ENCODE measurements at places on chromosomes 13 and 19.

DNA sequence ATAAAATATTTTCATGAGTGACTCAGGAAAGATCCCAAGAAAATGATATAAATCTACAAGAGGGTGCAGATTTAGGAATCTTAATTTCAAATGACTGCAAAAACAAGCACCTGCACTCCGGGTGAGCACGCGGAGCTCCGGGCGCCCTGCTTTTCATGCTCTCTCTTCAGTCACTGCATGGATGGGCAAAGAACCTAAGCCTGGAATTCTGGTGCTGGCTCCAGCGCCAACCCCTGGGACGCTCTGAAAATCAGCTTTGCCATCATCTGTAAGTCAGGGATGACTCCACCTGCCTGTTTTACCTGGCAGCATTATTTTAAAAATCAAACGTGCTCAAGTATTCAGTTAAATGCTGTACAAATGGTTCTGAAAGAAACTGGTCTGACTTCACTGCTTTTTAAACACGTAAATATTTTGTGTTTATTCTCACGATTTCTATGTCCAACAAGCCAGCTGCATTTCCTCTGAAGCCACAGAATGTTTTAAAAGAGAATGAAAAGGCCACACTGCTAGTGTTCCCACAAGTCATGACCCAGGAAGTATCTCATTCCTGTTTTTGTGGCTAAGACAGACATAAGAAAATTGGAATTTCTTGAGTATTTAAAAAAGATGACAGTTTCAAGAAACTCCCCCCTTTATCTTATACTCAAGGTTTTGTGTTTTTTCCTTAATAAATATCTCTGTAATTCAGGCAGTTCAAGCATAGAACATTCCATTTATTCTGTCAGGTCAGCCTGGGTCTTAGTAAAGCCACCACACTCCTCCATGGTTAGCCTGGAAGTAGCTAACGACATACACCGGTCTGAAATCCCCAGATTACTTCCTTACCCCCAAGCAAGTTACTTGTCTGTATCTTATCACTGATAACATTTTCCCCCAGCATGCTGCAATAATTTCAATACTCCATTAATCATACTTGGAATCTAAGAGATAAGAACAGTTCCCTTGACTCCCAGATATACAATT, 81.1 kb downstream of the COL4A1 start:
- no peak for DNase-seq

DNA sequence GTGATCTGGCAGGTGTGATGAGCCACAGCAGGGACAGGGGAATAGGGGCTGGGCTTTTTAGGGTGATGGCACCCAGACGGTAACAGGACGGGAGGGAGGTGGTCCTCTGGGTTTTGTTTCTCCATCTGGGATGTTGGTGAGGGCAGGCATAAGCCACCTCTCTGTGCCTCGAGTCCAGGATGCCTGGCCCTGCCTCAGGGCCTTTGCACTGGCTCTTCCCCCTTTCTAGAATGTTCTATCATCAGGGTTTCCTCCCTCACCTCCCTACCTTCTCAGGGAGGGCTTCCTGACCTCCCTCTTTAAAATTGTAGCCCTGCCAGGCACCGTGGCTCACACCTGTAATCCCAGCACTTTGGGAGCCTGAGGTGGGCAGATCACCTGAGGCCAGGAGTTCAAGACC, 6.6 kb downstream of the CERS4 start:
- DNase-seq = no peak

- DNase-seq = no peak
These were observed 70.5 kb downstream of the ZNF568 start for GRCh38 chr19:36986601-36987000.

GRCh38 chr19:15779756-15780476, 7.5 kb upstream of the OR10H5 start:
- no peak for DNase-seq

GRCh38 chr13:85406269-85406975, 392.8 kb downstream of the SLITRK6 start:
- no peak for DNase-seq

GRCh38 chr19:29752450-29753025, 37.5 kb upstream of the C19orf12 start:
- no peak for DNase-seq

DNA sequence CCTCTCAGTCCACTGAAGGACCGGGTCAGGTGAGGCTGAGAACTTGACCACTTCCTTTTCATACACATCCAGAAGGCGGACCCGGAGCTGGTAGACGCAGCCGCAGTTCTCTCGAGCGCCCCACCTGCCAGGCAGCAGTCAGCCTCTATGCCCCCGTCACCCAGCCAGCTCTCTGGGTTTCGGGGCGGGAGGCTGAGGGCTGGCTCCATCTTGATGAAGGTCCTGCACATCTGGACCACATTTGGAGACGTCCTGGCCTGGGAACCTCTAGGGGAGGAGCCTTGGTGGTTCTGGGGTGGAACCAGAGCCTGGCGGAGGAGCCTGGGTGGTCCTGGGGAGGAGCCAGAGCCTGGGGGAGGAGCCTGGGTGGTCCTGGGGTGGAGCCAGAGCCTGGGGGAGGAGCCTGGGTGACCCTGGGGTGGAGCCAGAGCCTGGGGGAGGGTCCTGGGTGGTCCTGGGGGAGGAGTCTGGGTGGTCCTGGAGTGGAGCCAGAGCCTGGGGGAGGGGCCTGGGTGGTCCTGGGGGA, 14.3 kb downstream of the MRPS12 start:
- DNase-seq = no peak

DNA sequence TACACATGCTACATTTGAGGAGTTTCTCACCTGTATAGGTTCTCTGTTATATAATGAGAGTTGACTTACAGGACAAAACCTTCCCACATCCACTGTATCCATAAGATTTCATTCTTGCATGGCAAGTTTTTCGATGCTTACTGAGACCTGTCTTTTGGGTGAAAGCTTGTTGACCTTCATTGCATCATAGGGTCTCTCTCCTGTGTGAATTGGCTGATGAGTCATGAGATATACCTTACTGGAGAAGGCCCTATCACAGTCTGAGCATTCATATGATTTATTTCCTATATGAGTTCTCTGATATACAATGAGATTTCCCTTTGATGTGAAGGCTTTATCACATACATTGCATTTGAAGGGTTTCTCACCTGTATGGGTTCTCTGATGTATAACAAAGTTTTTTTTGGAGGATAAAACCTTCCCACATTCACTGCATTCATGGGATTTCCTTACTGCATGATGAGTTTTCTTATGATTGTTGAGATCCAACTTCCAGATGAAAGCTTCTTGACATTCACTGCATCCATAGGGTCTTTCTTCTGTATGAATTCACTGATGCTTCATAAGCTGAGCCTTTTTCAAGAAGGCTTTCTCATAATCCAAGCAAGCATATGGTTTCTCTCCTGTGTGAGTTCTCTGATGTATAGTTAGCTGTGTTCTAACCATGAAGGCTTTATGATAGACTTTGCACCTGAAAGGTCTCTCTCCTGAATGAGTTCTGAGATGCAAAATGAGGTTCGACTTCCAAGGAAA, 25.7 kb downstream of the ZNF577 start:
- no peak for DNase-seq

- DNase-seq = no peak
These were observed 114.4 kb downstream of the RAB20 start for GRCh38 chr13:110447058-110447511.

DNA sequence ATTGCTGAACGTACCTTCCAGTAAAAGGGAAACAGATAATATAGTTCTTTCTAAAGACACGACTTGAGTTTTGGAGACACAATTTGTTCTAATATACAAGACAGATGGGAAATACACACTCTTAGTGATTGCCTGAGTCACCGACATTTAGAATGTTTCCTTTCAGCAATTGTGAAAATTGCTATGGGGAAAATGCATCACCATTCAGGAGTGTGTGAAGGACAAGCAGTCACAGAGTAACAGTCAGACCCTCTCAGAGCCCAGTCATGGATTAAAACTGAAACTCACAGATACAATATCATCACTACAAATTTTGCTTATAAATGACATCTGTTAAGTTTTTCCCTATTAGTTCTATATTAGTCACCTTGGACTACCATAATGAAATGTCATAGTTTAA, 286.1 kb downstream of the SPRY2 start:
- DNase-seq = no peak

- no peak for DNase-seq
These were observed 10.9 kb upstream of the CERS1 start for GRCh38 chr19:18906605-18907519.

DNA sequence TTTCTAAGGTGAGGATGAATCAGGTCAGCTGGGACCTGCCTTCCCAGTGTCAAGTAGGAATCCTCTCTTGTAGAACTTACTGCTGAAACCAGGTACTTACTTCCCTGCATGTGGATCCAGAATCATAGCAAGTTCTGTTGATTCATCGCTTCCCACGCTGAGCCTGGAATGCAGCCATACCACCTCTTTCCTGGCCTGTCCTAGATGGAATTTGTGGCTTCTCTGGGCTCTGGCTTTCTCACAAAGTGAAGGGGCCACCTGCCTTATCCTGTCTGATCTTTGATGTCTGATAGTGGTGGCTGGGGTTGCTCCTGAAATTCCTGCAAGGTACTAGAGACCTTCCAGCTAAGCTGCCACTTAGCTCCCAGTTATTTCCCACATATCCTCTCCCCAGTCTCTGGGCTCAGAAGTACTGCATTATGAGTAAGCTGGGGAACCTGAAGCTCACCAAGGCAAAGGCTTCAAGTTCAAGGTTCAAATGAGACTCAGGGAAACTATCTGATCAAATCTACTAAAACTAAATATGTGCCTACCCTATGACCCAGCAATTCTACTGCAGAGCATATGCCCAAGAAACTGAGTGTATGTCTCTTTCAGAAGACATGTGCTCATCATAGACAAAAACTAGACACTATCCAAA, 103.5 kb downstream of the SUCLA2 start:
- no peak for DNase-seq

GRCh38 chr19:53826876-53827275, 2.8 kb upstream of the NLRP12 start:
- DNase-seq = no peak

DNA sequence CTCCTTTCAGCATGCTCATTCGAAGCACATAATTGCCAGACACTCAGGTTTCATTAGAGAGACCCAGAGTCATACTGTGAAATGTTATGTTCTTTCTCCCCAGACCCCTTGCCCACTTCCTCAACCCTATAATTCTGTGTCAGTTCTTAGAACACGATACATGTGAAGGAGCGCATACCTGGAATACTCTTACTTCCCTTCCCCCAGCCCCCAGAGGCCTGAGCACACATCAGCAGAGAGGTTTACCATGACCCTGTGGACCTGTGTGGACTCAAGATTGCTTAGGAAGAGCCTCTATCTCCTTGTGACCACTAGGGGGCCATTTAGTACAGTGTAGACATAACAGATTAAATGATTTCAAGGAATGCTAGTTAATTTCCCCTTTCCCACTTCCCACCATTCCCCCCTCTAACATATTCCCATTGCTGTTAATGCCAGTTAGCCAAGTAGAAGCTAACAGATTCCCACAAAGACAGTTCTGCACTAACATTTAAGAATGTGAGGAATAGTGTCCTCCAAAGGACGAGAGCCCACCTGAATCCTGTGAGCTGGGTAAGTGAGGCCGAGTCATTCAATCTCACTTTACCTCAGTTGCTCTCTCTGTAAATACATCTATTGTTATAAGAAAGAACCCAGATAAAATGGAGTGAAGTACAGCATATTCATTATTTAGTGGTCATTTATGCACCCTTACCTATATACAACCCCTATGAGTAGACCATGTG, 154.2 kb upstream of the MAB21L1 start:
- DNase-seq = no peak

- no peak for DNase-seq
These were observed 40.9 kb upstream of the PSG9 start for GRCh38 chr19:43310221-43310620.

DNA sequence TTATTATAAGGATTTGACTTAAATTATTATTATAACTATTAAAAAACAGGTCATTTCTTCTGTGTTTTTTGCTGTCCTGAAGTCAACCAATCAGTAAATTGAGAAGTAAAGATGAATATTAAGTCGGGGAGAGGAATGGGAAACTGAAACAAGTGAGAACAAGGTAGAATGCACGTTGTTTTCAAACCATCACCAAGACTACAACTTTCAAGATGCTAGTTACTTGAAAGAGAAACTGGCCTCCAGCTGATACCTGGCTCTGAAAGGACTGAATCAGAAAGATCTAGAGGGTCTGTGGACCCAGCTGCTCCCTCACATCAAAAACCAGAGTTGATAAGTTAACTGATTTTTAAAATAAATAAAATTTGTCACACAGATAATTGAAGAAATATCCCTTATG, 1301.5 kb upstream of the ATXN8OS start:
- DNase-seq = no peak

DNA sequence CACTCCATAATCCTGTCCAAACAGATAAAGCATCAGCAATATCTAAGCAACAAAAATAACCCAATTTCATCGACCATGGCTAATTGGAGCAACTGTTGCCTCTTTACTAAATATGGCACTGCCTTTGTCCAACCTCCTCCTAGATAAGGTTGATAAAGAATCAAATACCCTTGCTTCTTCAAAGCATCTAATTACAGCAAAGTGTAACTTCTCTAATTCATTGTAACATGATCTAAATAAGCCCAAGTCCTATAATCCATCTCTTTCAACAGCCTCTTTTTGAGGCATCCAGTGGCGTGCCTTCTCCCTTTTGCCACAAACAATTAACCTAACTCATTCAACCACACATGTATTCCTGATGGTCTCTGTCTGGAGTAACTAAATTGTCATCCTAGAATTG, 81.7 kb upstream of the KLHL1 start:
- DNase-seq = no peak

- no peak for DNase-seq
These were observed 1921.9 kb downstream of the OLFM4 start for GRCh38 chr13:54950546-54950945.

GRCh38 chr19:38321646-38322196, 2.1 kb downstream of the KCNK6 start:
- no peak for DNase-seq

GRCh38 chr19:19077103-19077502, 13.3 kb downstream of the SLC25A42 start:
- peak; percentile 87 for DNase-seq

DNA sequence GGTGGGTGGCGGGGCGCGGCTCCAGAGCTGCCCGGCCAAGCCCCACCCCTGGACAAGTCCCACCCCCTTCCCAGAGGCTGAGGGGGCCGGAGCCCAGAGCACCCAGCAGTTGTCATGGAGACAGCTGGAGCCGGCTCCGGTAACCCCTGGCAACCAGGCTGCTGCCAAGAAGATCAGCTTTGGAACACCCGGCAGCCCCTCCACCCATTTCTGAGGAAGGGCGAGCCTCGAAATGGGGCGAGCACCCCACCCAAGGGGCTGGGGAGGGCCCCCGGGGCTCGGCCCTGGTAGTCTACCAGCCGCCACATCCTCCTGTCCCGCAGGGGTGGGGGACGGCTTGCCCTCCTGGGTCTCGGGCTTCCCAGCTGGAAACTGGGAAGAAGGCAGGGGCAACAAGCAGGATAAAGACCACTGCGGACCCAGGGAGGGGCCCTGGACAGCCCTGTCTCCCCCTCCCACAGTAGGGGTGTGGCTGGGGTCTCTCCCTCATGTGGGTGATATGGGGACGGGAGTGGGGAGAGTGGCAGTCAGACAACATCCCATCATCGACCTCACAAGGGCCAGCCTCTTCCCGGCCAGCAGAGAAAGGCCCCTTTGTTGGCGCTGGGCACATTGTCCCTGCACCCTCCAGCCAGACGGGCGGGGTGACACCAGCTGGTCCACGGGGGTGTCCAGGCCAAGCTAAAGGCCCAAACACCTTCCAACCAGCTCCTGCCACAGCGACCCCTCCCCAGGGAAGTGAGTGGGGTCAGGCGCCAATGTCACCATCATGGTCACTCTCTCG, 1.5 kb downstream of the CERS1 start:
- no peak for DNase-seq
